ENCODE measurements at places on chromosomes 12 and 14.

GRCh38 chr14:98840511-98840910, 431.5 kb downstream of the BCL11B start:
- no peak for DNase-seq

- DNase-seq: no peak
Observed at GRCh38 chr12:50219544-50219943, 52.4 kb upstream of the CERS5 start.

- no peak for DNase-seq
Observed at GRCh38 chr14:101250336-101250947, 310.9 kb upstream of the DIO3 start.

- DNase-seq: no peak
Observed at GRCh38 chr12:47907851-47908454, 3.2 kb upstream of the VDR start.

DNA sequence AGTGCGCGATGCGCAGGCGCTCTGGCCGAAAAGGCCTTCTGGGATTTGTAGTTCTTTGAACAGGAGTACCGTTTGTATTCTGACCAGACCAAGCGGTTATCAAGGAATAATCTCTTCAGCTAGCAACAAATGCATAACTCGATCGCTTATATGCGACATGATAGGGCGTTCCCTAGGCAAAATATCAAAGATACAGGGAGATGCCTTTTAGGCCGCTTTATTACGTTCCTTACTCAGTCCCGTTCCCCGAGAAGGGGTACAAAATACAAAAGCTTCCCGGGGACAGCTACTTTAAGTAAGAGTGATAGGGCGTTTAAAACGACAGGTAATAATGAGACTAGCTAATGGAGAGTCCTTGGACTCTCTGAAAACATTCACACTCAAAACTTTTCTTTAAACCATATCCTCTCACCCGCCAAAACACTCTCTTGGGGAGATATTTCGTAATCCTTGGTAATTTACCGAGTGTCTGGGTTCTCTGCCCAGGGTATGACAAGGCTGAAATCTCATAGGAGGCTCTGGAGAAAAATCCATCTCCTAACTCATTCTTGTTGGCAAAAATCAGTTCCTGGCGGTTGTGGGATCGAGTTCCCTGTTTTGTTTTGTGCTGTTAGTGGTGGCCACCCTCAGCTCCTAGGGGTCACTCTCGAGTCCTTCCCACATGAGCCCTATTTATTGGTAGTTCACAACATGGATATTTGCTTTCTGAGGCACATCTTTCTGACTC, 412 bp upstream of the SNW1 start:
- DNase-seq: peak; percentile 32

DNA sequence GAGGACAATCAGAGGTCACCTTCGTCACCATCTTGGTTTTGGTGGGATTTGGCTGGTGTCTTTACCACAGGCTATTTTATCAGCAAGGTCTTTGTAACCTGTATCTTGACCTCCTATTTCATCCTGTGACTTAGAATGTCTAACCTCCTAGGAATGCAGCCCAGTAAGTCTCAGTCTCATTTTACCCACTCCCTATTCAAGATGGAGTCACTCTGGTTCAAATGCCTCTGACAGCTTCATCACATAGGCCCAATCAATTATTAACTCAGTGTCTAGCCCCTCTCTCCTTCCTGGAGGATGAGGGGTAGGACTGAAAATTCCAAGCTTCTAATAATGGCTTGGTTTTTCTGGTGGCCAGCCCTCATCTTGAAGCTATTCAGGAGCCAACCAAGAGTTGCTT, 111.4 kb upstream of the NAP1L1 start:
- DNase-seq: no peak

DNA sequence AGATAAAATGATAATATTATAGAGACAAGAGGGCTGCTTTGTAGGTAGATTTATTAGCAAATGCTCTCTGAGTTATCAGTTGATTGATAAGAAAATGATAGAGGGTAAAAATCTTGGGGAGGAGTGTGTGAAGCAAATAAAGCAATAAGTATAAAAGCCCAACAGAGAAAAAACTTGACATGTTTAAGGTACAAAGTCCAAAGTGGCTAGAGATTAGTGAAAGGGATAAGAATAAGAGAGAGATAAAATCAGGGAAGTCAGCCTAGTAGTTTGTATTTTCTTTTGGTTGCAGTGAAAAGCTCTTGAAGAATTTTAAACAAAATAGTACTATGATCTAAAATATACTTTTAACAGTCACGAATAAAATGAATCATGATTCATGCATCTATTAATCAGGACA, 246.2 kb upstream of the LRIG3 start:
- DNase-seq: no peak

All from GM04504 (cell line).